ENCODE measurements at places on chromosomes 4 and X. TPM values are rescaled to one million over a fixed set of nuclear protein-coding genes. Genes with fewer than 3 reads are reported as not detected.

CDX4 gene
- not detected for total RNA-seq

AMTN gene
- total RNA-seq: not detected

UGT2B11 gene
- total RNA-seq: not detected

GAGE2A gene
- not detected for total RNA-seq

DUX4 gene
- not detected for total RNA-seq
